ENCODE measurements at places on chromosomes 16 and 17. TPM values are rescaled to one million over a fixed set of nuclear protein-coding genes. Genes with fewer than 3 reads are reported as not detected.

DNA sequence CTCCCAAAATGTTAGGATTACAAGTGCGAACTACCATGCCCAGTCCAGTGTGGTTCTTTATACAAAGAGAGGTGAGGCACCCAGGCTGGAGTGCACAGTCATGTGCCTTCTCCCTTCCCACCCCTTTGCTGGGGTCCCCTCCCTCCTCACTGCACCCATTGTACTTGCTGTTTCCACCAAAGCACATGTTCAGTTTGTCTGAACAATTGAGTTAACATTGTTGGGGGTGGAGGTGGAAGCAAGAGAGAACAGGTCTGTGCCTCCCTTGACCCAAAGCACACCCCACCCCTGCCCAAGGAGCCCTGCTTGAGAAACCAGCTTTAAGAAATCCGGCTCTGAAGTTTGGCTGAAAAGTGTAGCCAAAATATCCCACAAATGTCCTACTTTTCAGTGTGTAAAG is 142.3 kb upstream of the CDH5 start:
- no peak for DNase-seq

GRCh38 chr16:2467528-2468232 is 3.4 kb upstream of the NTN3 start:
- DNase-seq = peak; percentile 38

DNA sequence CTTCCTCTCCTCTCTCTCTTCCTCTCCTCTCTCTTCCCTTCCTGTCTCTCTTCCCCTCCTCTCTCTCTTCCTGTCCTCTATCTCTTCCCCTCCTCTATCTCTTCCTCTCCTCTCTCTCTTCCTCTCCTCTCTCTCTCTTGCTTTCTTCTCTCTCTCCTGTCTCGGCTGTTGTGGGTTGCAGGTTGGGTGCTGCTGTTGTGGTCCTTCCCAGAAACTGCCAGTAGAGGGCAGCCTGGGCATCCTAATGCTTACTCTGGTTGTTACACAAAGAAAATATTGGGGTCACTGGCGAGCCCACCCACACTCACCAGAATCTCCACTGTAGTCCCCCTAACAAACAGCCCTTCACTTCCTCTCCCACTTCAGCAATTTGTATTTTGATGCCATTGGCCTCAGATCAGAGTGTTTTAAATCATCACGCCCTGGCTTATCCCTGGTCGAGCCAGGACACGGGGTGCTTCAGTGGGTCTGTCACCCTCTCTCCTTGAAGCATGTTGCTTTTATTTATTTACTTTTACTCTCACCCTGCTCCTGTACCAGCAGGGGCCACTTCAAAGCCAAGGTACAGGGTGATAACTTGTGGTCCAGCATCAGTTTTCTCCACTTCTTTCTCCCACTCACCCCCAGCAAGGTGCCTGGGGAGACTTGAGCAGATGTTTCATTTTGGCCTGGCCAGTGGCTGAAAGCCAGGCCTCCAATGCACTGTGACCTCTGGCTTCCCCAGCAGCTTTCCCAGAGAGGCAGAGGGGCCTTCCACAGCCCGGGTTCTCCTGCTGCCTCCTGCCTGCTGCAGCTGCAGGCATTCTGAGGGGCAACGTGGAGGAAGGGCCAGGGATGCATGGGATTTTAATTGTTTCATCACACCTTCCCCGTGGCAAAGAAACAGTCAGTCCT is 4.7 kb upstream of the MMP15 start:
- DNase-seq = no peak

DNA sequence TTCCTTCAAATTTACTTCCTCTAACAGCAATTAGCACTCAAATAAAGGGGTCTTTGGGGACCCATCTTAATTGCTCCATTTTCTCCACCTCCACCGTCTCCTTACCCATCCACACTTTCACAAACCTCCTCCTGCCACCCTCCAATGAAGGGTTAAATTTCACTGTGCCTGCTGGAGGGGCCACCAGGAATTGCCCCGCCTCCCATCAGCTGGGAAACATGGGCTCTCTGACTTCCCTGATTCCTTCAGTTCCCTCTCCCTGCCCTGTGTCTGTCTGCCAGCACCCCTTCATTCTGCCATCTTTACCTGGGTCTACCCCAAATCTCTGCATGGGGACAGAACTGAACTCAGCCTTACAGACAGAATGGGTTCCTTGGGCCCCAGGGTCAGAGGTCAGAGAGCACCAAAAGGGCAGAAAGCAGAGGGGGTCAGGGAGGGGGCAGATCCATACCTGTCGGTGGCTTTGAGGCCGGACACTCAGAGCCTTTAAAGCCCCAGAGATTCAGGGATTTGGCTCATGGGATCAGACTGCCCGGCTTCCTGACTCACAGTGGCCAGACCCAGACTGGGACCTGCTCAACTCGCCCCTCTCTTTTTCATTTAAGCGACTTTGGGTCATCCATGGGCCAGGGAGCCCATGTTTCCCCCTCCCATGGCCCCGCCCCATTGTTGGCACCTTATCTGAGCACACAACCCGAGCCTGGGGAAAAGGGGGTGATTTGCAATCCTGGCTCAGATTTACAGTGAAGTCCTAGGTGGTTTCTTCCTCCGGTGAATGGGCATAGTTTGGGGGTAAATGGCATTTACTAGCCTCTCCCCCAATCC is 17.6 kb upstream of the SP2 start:
- DNase-seq = no peak

KRTAP17-1 gene
- total RNA-seq = not detected

DNA sequence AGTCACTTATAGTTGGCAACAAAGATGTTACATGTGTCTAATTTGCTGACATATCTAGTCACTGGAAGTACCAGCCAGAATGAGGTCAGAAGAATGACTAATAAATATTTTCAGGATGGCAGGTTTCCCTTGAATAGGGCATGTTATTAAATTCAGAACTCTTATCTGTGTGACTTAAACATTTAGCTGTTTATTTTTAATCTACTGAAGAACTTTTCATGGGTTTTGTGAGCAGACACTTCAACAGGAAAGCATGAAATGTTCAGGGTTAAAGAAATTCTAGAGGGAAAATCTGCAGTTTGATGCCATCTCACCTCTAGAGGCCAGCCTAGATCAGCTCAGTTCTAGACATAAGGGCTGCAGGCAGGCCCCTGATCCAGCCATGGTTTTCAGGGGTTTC is 13.2 kb downstream of the JPT2 start:
- no peak for DNase-seq

- peak; percentile 84 for DNase-seq
These were observed at the start of gene CHMP6 for GRCh38 chr17:80991645-80992076. Gene CHMP6 (plus strand): TSS chr17:80991841. CDS start chr17:80991919, 78 bp downstream.

IGSF6 gene
- total RNA-seq = 3.1 TPM

SLC6A2 gene
- total RNA-seq = not detected

CPHXL2 gene
- not detected for total RNA-seq

C16orf78 gene
- total RNA-seq = not detected

DNA sequence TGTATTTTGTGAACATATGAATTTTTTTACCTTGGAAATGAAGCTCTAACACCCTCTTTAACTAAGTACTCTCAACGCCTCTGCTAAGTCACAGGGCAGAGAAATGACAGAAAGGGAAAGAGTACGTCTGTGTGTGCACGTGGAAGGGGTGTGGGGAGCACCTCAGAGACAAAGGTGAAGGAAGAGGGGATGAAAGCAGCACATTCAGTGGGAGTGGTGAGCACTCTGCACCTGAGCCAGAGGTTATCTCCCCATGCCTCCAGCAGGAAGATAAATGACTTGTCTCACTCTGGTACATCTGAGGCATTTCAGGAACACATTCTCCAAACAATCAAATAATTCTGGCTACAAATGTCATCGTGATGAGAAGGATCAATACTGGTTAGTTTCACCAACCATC is 15.0 kb downstream of the GNA13 start:
- no peak for DNase-seq

DNA sequence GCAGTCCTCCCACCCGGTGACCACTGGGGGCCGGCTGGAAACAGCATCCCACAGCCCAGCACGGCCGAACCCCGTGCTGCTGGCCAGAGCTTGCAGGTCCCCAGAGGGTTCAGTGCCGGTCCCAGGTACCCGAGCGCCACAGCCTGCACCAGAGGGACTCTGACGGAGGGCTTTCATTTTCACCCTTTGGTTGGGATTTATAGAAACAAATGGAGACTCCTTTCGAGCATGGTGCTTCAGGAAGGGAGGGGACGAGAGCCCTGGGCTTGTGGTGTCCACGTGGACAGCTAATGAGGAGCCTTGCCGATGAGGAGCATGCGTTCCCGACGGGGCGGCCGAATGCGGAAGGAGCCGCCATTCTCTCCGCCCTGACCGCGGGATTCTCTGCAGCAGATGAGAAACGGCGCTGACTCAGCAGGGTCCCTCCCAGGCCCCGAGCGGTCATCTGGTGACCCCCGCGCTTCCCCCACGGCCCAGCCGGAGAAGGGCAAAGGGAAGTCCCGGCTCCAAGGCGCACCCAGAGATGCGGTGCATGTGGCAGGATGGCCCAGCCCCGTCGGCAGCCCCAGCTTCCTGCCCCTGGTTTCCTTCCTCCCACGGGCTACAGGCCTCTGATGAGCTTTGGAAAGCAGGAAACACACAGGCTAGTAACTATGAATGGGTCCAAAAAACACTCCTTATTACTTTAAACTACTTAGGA is 9.8 kb downstream of the SLC38A10 start:
- peak; percentile 51 for DNase-seq

GRCh38 chr16:15567823-15568222 is 75.1 kb downstream of the MARF1 start:
- no peak for DNase-seq

GP2 gene
- total RNA-seq = 0.11 TPM

DNA sequence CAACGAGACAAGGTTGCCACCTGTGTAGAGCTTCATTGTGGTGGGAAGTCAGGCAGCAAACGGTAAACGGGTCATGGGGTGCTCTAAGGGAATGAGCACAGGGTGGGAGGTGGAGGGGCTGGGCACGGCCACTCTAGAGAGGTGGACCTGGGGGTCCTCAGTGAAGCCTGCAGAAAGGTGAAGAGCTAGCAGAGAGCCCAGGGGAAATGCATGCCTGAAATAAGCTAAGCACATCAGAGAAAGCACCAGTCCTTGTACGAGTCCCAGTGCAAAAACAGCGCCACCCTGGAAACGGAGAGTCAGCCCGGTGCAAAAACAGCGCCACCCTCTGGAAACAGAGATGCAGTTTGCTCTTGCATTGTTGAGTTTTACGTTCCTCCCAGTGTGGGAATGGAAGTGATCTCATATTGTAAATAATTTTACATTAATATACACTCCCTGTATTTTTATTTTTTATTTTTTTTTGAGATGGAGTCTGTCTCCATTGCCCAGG is 65.0 kb downstream of the TBC1D16 start:
- no peak for DNase-seq

DNA sequence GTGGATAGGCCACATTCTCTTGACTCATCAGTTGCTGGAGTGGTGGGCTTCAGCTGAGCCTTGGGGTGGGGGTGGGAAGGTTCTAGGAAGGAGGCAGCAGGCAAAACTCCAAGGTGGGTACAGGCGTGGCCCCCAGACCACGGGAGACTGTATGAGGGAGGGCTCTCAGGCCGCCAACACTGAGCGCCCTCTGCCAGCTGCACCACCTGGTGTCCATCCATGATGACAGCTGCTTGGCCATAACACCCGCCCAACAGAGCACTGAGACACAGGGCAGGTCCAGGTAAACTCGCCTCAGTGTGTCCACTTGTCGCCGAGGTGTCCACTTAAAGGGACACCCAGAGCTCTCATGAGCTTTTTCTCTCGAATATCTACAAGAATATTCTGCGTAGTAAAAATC is 133.5 kb downstream of the C16orf95 start:
- DNase-seq = no peak

DNA sequence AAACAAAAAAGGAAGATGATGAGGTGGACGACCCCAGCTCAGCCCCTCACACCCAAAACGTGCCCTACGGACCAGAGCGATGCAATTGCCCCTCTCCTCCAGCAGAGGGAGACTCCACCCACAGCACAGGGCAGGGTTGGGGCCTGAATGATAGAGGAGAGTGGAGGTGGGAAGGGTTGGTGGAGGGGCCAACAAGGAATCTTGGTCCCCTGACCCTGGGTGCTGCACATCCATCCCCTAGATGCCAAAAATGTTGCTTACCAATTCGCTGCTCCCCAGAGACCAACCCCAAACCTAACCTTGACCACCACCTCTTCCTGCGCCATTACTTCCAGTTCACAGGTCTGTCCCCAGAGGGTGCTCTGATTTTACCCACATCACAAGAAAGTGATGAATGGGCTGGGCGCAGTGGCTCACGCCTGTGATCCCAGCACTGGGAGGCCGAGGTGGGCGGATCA is 12.9 kb downstream of the P2RX5 start:
- no peak for DNase-seq

CCL23 gene
- total RNA-seq = 29.7 TPM

GRCh38 chr16:87127061-87127765 is 190.0 kb downstream of the C16orf95 start:
- peak; percentile 73 for DNase-seq

ITGAD gene
- total RNA-seq = not detected

ALDH3A1 gene
- 14.4 TPM for total RNA-seq

GRCh38 chr17:77963441-77963840 is 4.9 kb downstream of the TNRC6C start:
- DNase-seq = no peak

DNA sequence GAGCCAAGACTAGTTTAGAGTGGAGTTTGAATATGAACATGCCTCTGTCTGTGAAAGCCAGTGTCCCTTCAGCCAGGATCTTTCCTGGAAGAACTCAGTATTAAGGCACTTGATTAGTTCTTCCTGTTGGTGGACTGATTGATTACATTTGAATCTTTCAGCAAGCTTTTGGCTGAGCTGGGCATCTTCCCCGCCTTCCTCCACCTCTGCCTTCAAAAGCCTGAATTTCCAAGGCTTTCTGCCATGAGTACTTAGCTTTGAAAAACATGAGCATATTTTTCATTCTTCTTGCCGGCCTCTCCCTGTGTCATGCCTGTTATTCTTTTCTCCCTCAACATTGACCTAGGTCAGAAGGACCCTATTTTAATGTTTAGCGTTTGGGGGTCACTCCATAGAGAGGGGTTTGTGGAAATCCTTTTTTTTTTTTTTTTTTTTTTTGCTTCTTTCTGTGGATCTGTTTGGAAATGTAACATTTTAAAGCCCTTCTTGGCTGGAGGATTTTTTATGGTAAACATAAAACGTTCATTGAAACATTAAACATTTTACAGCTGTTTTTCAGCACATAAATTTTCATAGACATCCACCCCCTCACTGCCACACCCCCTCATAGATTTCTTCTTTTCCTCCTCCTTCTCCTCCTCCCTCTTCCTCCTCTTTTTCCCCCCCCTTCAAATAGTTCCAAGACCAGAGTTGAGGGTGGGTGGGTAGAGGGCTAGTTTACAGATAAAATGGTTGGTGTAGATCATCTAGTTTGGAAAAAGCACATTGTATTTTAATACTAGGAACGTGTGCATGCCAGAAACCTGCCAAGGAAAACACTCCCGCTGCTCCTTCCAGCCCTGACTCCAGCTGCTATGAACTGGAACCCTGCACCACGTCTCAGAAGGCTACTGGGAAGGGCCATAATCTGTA is 645.9 kb downstream of the WWOX start:
- DNase-seq = no peak

IL17C gene
- not detected for total RNA-seq

PDILT gene
- total RNA-seq = not detected

GRCh38 chr16:67329901-67330300 is 3.3 kb downstream of the LRRC36 start:
- no peak for DNase-seq

- DNase-seq = no peak
These were observed 4.7 kb upstream of the IRF8 start for GRCh38 chr16:85894266-85894665.

All from ascending aorta (tissue), 2 donors.